ENCODE measurements at places on chromosomes 6 and 20.

- peak; percentile 53 for DNase-seq
Observed at GRCh38 chr6:72622094-72622940, 453 bp downstream of the KCNQ5 start.

GRCh38 chr6:71392276-71392675, 103.7 kb downstream of the OGFRL1 start:
- DNase-seq = peak; percentile 31

DNA sequence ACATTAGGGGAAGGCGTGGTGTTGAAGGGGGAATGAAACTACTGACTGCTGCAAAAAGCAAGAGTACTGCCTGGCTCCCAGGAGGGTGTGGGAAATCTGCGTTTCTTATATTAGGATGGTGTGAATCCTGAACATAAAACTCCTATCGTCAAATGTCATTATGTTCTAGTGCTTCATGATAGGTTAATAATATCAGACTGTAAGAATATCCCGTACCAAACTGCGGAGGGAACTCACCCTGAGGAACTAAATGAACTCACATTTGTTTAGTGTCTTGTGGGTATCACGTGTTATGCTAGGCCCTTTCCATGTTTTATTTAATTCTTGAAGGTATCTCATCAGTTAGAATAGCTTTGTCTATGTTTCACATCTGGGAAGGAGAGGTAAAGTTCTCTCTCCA, 610.7 kb downstream of the QKI start:
- DNase-seq = no peak

DNA sequence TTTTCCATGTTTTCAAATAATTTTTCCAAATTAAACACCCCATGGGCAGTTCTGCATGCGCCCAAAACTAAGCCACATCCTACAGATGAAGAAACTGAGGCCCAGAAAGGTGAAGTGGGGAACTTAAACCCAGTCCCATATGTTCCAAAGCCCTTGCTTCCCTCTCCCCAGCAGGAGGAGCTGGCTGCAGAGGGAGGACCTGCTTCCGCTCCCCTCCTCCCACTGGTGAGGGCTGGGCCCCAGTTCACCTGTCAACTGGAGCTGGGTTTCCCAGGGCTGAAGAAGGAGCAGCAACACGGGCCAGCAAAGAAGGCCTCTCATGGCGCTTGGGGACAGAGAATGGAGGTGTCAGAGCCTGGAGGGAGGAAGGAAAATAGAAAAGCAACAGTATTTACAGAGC, 1.4 kb upstream of the RBPJL start:
- no peak for DNase-seq

GRCh38 chr20:20683481-20684321, 28.7 kb downstream of the RALGAPA2 start:
- DNase-seq = no peak

GRCh38 chr20:32301719-32302506, 24.5 kb downstream of the KIF3B start:
- no peak for DNase-seq

GRCh38 chr6:49915035-49915434, 48.7 kb upstream of the CRISP1 start:
- DNase-seq = no peak

DNA sequence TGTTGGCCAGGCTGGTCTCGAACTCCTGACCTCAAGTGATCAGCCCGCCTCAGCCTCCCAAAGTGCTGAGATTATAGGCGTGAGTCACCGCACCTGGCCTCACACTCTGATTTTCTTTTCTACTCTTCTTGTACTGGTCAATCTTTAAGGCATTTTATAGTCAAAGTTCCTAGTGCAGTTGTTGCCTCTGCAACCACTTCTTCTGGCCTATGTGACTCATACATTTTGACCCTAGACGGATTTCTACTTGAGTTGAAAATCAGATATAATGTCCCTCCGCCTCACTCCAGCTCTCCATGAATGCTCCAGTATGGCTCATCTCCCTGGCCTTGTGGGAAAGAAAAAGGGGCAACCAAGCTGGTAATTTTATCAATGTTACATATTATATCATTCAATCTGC, 42.4 kb downstream of the TNFRSF21 start:
- no peak for DNase-seq

- no peak for DNase-seq
Observed at GRCh38 chr6:1714654-1715053, 104.9 kb downstream of the FOXC1 start.

DNA sequence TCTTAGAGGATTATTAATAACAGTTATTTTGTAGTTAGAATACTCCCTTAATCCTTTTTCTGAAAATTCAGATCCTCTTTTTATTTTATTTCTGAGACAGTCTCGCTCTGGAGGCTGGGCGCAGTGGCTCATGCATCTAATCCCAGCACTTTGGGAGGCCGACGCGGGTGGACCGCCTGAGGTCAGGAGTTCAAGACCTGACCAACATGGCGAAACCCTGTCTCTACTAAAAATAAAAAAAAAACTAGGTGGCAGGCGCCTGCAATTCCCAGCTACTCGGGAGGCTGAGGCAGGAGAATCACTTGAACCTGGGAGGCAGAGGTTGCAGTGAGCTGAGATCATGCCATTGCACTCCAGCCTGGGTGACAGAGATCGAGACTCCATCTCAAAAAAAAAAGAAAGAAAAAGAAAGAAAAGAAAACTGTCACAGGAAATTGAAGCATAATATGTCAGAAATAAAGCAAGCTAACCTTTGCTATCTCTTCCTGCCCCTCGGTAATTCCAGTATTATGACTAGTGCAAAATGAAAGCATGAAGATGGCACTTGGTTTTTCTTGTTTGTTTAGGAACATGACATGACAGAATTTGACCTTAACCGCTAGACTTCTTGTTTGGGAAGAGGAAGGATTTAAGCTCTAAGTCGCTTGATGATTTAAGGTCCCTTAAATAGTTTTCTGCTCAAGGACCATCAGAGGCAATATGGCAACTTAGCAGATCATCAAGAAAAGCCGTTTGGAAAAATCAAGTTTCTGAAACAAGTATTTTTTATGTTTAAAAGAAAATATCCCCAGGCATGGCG, 1.8 kb upstream of the RBM39 start:
- peak; percentile 40 for DNase-seq
